ENCODE measurements at places on chromosomes 1 and 21. TPM values are rescaled to one million over a fixed set of nuclear protein-coding genes. Genes with fewer than 3 reads are reported as not detected.

TMEM51 gene
- total RNA-seq, result not detected

CHIA gene
- not detected for total RNA-seq

SELENBP1 gene
- total RNA-seq, result not detected

LIPI gene
- total RNA-seq, result not detected

HSPA6 gene
- 3.3 TPM for total RNA-seq

FAM72C gene
- 6.0 TPM for total RNA-seq

DNA sequence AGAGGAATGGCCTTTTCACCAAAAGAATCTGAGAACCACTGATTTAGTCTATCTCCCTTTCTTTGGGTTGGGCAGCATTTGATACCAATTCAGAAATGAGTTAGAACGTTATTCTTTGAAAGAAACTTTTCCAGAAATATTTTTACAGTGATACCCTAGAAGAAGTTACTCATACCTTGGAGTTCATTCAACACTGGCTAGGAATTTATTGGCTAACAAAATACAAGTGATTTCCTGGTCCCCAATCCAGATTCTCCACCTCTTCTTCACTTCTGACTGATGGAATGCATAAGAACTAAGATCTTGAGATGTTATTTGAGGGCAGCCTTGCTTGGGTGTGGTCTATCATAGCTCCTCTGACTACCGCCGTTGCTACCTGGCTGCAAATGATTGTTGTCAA is 9.4 kb downstream of the C1orf162 start:
- no peaks in the 10 kb centered on the region for H3K27me3 ChIP-seq
- no peak for DNase-seq
- H3K27ac ChIP-seq, result no peak overlapping the region
- no peak overlapping the region for H3K4me3 ChIP-seq
- peaks cover 10% of the 10 kb centered on the region for H3K4me1 ChIP-seq

DNA sequence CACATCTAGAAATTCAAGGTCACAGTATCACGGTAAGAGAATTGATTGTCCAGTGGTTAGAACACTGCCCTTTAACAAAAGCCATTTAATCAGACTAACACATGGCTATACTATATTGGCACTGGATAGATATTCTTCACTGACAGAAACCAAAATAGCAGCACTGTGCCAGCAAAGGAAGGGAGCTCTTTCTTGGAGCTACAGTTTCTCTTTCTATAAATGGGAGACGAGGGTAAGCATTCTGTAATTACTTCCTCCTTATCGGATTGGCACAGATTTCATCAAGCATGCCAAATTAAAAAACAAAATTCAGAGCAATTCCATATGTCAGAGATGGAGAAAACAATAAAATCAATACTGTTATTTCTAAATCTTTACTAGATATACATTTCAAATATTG is 115.7 kb upstream of the CACYBP start:
- no peaks in the 10 kb centered on the region for H3K27me3 ChIP-seq
- H3K36me3 ChIP-seq, result no peaks in the 10 kb centered on the region
- H3K4me3 ChIP-seq, result no peak overlapping the region
- H3K4me1 ChIP-seq, result no peaks in the 10 kb centered on the region
- no peak for DNase-seq

DNA sequence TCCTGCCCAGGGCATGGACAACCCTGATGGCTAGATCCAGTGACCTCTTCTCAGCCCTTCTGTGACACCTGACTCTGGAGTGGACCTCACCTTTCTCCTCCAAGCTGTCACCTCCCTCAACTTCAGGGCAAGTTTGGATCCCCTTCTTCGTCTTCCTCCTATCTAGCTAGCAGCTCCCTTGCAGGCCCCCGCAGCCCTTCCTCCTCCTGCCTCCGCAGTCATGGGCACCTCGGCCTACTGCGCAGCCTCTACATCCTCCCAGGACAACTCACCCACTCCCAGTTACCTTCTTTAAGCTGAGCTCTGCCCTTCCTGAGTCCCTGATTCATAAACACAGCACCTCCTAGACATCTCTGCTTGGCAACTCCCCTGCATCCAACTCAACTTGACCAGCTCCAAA is 61.3 kb upstream of the ID3 start:
- peaks cover 4% of the 10 kb centered on the region for H3K36me3 ChIP-seq
- H3K27me3 ChIP-seq, result peaks cover 50% of the 10 kb centered on the region
- peak overlapping the region; percentile 3 for H3K27ac ChIP-seq

GRCh38 chr1:2145946-2146835 is 48.4 kb downstream of the FAAP20 start:
- no peaks in the 10 kb centered on the region for H3K4me1 ChIP-seq
- H3K36me3 ChIP-seq, result no peaks in the 10 kb centered on the region
- H3K4me3 ChIP-seq, result no peak overlapping the region
- DNase-seq, result no peak

GRCh38 chr1:97350241-97350640 is 570.6 kb downstream of the DPYD start:
- H3K36me3 ChIP-seq, result no peaks in the 10 kb centered on the region
- DNase-seq, result no peak
- H3K4me3 ChIP-seq, result no peak overlapping the region
- no peaks in the 10 kb centered on the region for H3K4me1 ChIP-seq
- no peak overlapping the region for H3K27ac ChIP-seq

DNA sequence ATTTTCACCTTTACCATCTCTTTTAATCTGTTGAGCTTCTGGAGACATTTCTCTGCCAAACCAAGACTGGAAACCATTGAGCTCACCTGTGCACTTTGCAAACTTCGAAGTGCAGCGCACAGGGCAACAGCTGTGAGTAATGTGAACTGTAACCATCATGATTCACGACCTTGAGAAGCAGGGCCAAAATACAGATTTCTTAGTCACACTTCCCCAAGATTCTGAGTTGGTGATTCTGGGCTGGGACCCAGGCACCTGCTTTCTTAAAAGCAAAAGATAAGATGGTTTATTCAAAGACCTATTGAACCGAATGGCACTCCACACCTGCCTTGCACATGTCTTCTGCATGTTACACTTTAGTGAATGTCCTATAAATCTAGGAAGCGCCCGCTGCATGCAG is 10.2 kb downstream of the AGTRAP start:
- DNase-seq, result no peak
- H3K4me1 ChIP-seq, result peaks cover 45% of the 10 kb centered on the region
- H3K4me3 ChIP-seq, result peak overlapping the region; percentile 8
- peak overlapping the region; percentile 78 for H3K27ac ChIP-seq

- peaks cover 8% of the 10 kb centered on the region for H3K36me3 ChIP-seq
- peaks cover 62% of the 10 kb centered on the region for H3K4me1 ChIP-seq
- peak overlapping the region; percentile 93 for H3K27ac ChIP-seq
- peak; percentile 73 for DNase-seq
Measured at GRCh38 chr21:34974162-34974981, 74.7 kb downstream of the RUNX1 start.

- peak overlapping the region; percentile 92 for H3K27ac ChIP-seq
- peaks cover 32% of the 10 kb centered on the region for H3K4me1 ChIP-seq
- peak overlapping the region; percentile 91 for H3K4me3 ChIP-seq
- H3K36me3 ChIP-seq, result no peaks in the 10 kb centered on the region
Measured at GRCh38 chr1:93680420-93681100, 1.1 kb downstream of the BCAR3 start.

DNA sequence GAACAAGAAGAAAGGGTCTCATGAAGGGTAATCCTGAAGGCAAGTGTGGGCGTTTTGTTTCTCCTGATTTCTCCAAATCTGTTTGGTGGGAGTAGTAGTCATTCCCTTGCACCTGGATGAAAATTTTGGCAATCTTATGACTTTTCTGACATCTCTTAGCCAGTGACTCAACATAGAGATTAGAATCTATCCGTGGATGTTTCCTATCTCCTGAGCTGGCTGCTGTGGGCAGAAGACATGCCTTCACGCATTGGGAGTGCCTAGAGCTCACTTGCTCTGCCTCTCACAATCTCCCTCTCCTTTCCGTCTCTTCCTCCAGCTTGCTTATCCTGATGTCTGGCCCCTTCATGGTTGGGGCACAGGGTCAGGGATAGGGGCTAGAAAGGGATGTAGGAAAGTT is 174.2 kb upstream of the NFIA start:
- no peak overlapping the region for H3K4me3 ChIP-seq
- no peaks in the 10 kb centered on the region for H3K4me1 ChIP-seq
- no peaks in the 10 kb centered on the region for H3K36me3 ChIP-seq
- peaks cover 5% of the 10 kb centered on the region for H3K27me3 ChIP-seq

DNA sequence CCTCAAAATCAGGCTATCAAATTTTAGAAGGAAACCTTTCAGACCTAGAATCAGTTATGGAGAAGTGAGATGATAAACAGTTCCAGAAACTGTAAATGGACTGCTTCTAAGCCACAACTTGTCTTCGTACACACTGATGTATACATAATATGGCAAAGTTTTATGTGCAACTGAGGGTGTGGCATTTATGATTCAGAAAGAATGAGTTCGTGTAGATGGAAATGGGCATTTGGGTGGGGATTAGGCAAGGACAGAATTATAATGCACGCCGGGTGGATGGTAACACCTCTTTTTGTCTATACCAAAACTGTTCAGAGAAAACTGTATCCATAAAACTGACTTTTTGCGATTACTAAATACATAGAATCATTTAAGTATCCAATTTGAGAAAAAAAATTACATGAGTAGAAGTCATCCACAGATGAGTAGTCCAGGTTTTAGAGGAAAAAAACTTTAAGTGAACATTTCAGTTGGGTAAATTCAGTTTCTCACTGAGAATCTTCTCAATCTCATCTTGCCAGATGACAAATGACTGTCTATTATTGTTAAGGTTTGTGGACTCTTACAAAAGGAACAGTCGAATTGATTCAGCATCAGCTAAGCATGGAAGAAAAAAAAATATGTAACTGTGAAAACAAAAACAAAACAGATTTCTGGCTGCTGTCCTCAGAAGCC is 22.5 kb downstream of the ERRFI1 start:
- no peak overlapping the region for H3K4me3 ChIP-seq
- DNase-seq, result no peak
- no peak overlapping the region for H3K27ac ChIP-seq
- no peaks in the 10 kb centered on the region for H3K4me1 ChIP-seq

DNA sequence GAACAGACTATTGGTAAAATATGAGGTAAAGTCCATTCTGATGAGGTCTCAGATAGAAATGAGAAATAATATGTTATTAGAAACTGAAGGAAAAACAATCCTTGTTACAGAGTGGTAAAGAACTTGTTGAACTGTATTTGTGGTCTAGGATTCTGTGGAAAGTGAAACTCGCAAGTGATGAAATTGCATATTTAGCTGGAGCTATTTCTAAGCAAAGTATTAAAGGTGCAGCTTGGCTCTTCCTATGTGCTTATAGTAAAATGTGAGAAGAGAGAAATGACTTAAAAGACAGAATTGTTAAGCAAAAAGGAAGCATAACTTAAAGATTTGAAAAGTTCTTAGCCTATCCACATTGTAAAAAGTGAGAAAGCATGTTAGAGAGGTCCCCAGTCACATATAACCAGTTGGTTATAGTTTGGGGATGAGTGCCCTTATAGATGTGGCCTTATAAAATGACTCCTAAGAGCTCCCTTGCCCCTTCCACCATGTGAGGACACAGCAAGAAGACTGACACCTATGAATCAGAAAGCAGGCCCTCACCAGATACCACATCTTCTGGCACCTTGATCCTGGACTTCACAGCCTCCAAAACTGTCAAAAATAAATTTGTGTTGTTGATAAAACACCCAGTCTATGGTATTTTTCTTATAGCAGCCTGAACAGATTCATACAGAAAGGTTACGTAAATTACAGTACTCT is 24.8 kb downstream of the PHTF1 start:
- peak overlapping the region; percentile 72 for H3K27ac ChIP-seq
- H3K36me3 ChIP-seq, result peaks cover 11% of the 10 kb centered on the region
- DNase-seq, result no peak
- H3K4me1 ChIP-seq, result peaks cover 15% of the 10 kb centered on the region
- H3K27me3 ChIP-seq, result no peaks in the 10 kb centered on the region

DNA sequence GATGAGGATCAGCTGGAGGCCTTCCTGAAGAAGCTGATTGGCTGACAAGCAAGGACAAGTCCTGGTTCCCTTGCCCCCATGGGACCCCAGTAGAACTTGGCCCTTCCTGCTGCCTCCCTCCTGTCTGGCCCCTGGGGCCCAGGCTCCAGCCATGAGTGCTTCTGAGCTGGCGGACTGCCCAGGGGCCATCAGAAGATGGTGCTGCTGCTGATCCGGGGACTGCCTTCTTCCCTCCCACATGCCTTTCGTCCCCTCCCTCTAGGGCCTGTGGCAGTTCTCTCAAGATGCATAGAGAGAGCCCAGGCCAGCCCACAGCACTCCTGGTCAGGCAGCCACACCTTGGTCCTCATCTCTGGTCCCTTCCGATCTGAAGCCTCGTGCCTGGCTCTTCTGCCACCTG is 57.9 kb upstream of the PRKACB start:
- H3K27me3 ChIP-seq, result no peaks in the 10 kb centered on the region
- peaks cover 18% of the 10 kb centered on the region for H3K4me1 ChIP-seq
- no peak for DNase-seq

GRCh38 chr1:223011505-223011856 is 131.6 kb downstream of the TLR5 start:
- no peak overlapping the region for H3K27ac ChIP-seq
- H3K27me3 ChIP-seq, result peaks cover 20% of the 10 kb centered on the region
- DNase-seq, result no peak
- no peaks in the 10 kb centered on the region for H3K36me3 ChIP-seq

DNA sequence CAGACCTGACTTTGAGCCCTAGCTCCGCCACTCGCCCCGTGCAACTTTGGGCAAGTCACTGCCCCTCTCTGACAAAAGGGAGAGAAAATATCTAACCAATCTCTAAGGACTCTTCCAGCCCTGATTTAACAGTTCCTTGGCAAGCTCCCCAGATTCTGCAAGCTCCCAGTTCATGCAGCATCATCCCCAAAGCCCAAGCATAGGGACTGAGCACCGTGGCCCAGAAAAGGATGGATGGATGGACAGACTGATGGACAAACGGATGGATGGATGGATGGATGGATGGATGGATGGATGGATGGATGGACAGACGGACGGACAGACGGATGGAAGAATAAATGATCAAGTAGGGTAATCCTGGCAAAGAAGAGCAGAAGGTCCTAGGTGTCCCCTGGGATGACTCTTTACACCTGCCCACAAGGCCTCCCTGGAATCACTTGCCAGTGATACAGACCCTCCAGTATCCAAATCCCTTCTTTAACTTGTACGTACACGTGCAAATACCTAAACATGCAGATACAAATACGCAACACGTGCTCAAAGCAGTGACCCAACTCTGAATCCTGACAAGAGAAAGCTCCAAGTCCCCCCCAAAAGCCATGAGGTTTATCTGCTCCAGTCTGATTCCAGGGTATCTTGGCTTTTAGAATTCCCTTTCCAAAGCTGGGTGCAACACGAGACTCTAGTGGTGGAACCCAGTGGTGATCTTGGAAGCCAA is 16.0 kb downstream of the IFFO2 start:
- DNase-seq, result no peak
- H3K4me1 ChIP-seq, result peaks cover 55% of the 10 kb centered on the region
- no peak overlapping the region for H3K27ac ChIP-seq
- no peaks in the 10 kb centered on the region for H3K27me3 ChIP-seq
- H3K36me3 ChIP-seq, result no peaks in the 10 kb centered on the region
